ENCODE measurements at places on chromosomes 16 and 17. TPM values are rescaled to one million over a fixed set of nuclear protein-coding genes. Genes with fewer than 3 reads are reported as not detected.

Gene VWA3A
- 0.26 TPM for total RNA-seq

Gene CCDC154
- total RNA-seq = not detected

DNA sequence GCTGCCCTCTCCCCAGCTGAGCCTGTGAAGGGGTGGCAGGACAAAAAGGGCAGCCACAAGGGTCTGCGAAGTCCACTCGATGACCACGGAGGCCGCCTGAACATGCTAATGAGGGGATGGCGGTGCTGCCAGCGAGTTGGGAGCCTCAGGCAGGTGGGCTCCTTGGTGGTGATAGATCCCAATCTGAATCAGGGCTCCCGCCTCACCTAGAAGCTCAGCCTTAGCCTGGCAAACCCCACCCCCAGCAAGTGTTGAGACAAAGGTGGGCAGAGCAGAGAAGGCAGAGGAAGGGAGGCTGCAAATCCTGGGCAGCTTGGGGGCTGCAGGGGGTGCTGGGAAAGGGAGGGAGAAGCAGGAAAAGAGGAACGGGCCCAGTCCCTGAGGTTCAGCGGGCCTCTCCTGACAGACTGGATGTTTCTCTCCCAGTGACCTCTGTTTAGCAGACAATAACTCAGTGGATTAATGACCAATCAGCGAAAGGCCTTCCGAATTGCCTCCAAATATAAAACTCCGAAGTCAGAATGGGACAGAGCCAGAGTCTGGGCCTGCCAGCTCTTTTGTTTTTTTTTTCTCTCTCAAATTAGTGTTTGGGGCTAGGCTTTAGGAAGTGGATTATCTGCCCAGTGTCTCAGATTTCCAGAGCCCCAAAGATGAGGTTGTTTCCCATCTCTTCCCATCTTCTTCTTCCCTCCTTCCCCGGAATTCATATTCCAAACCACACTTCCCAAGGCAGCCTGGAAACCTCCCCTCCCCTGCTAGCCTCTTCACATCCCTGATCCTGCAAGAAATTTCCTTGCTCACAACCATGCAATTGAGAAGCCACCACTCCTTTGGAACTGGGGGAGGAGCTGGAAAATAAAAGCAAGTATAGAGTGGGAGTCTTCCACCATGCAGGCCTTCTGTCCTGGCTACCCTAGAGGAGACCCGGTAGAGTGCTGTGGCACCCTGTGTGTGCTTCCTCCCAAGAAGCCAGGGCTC, 15.2 kb upstream of the HOXB2 start:
- no peak for DNase-seq

Gene CD300A
- total RNA-seq = 2.0 TPM

DNA sequence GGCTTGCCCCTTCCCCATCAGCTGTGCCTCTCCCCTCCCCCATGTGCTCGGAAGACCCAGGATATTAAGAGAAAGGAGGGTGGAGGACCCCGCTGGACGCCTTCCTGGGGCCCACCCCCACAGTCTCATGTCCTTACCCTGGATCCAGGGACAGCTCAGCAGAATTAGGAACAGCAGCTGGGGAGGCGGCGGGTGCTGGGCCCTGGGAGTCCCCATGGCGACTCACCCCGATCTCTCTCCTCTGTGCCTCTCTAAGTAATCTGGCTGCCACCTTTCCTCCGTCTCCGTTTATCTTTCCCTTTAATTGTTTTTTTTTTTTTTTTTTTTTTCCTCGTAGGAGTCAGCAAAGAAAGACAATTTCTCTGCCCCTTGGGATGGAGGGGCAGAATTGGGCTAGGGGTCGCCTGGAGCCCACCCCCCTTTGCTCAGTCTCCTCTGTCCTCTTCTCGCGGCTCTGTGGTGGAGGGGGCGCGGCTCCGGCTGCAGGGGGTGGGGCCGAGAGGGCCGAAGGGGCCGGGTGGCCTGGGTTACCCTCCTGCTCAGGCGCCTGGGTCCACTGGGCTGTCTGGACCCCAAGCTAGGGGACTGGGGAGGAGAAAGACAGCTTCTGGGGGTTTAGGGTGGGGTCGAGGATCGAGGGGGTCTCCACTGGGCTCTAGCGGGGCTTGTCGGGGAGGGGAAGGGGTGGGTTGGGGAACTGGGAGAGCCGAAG, 390 bp downstream of the SEZ6L2 start:
- no peak for DNase-seq

Gene SCNN1B
- 59.0 TPM for total RNA-seq
